HCEC 1CT (cell line): ENCODE measurements at places on chromosomes 6 and 20.
A peak's percentile ranks its signal among the peaks of the same experiment; 100 is the strongest.

DNA sequence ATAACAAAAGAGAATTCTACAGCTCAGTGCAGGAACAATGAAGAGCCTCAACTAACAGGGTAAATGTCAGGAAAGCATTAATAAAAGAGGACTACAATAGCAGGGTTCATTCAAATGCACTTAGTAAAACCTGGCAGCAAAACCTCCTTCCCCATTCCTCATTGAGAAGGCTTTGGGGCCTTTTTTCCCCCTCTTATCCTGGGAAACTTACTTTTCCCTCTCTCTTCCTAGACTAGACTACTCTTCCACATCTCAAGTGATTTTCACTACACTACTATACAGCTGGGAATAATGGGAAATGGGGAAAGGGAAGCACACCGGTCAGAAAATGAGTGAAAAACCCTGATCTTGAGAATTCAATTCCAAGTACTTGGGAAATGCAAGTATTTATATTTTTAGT lies 10.1 kb downstream of the ROMO1 start:
- DNase-seq = no peak

DNA sequence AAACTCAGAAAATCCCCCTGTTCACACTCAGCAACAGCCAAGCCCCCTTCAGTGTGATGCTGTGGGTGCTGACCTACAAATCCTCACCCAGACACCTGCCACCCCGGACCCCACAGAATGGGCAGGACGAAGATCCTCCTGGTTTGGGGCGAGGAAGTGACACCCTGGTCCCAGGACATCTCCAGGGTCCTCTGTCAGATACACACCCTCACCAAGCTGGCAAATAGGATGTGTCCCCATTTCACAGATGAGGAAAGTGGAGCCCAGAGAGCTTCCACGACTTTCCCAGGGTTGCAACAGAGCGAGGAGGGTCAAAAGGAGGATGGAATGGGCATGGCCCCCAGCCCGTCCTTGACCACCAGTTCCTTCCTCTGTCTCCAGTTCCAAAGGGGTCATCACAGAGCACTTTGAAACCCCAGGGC lies 92.0 kb upstream of the AFDN start:
- no peak for DNase-seq

- no peak for DNase-seq
These were observed 78.7 kb downstream of the GMDS start for GRCh38 chr6:2166717-2167116.

GRCh38 chr20:13913572-13913971 lies 76.8 kb downstream of the SEL1L2 start:
- DNase-seq = no peak

DNA sequence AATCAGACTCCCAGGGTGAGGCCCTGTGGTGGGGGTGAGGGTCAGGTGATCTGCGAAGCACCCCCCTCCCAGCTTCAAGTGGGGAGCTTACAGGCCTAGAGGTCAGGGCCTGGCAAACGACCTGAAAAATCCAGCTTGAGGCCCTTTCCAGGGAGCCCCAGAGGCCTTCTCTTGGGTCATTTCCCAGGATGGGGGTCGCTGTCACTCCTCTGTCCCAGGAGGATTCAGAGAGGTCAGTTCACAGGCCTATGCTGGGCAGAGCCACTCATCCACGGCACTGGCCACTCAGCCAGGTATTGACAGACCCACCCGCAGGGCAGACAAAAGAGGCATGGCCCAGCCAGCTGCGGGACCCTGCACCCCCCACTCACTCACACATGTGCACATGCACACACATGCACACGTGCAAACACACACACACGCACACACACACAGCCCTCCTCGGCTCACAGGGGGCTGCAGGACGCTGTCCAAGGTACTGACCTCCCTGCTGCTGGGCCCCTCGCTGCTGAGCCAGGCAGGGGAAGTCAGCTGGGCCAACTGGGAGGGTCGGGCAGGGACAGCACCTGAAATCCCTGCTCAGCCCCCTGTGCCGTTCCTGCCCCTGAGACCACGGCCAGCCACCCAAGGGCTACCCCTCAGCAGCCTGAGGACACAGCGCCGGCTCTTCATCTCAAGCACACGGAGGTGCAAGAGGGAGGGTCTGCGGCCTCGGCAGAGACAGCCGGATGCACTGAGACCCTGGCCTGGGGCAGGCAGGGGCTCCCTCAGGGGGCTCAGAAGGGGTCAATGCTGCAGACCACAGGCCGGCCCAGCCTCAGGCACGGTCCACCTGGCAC lies 113.8 kb downstream of the TAF4 start:
- no peak for DNase-seq

- DNase-seq = no peak
These were observed 44.8 kb downstream of the RIPOR2 start for GRCh38 chr6:24891004-24891403.

DNA sequence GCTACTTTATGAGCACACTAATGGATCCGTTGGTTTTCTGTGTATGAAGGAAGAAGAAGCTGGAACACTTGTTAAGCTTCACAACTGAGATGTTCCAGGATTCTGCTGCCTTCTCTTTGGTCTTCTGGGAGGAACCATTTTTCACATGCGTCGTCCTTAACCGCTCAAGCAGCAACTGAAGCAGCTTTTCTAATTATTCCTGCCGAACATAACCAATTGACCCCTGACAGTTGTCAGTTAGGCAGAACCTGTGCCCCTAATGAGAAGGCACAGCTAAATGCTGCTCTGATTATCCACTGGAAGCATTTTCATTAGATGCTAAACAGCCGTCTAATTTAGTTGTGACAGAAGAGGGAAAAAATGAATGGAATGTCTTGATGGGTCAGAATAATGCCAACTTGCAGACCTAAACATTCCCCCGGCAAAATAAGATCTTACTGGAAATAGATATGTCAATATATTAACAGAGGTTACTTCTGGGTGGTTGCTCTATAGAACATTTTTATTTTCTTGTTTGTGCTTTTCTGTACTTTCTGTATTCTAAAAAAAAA lies 85.0 kb upstream of the SMLR1 start:
- DNase-seq = peak; percentile 11

GRCh38 chr20:62069741-62070216 lies 4.1 kb upstream of the TAF4 start:
- DNase-seq = peak; percentile 84

DNA sequence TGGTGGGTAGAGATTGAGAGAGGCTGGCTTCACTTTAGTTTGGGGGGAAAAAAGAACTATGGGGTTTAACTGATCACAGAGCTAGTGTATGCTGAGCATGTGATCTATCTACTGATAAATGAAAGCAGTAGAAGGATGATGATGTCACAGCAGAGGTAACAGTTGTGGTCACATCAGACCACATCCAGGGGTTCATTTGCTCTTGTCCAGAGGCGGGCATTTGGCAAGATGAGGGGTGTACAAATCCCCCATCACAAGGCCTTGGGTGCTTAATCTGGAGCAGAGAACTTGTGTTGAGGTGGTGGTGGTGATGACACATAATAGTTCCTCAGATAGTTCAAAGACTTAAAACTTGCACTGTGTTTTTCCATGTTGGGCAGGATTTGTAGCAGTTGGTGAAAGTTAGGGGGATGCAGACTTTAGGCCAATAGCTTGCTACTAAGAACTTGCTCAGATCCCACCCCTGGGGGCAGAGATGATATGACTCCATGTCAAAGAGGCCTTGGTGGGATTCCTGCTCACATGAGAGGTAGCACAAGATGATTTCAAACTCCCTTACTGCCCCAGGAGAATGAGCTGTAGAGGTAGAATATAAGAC lies 63.4 kb downstream of the PRDM1 start:
- no peak for DNase-seq

GRCh38 chr20:10707791-10708190 lies 34.0 kb upstream of the JAG1 start:
- no peak for DNase-seq

GRCh38 chr20:48818481-48818987 lies 9.3 kb downstream of the PREX1 start:
- no peak for DNase-seq

DNA sequence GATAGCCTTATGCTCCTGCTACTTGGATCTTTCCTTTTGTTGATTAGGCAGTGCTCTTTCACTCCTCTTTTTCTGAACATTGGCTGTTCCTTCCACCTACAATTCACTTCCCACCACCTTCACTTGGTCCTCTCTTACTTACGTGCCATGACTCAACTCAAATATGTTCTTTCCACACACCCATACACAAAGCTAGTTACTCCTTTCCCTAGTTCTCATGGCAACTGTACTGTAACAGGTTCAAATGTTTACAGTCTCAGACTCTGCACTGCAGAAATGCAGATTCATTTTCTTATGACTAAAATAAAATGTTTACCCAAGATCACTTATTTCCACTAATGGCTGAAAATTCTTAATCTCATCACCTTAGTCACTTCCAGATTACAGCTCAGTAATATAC lies 174.0 kb upstream of the TSHZ2 start:
- DNase-seq = no peak

DNA sequence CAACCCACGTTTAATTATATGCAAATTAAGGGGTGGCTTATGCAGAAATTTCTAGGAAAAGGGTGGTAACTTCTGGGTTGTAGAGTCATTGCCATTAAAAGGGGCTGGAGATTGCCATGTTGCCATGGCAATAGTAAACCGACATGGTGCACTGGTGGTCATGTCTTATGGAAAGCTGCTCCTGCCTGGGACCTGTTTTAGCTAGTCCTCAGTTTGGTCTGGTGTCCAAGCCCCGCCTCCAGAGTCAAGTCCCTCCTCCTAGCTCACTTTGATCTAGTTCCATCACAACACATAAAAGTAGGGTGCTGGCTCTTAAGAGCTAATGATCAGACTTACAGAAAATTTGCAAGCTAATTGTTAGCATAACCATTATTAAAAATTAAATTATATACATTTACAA lies 5.3 kb downstream of the SLC22A2 start:
- no peak for DNase-seq

GRCh38 chr20:49853640-49854039 lies 41.0 kb downstream of the SLC9A8 start:
- DNase-seq = peak; percentile 57

DNA sequence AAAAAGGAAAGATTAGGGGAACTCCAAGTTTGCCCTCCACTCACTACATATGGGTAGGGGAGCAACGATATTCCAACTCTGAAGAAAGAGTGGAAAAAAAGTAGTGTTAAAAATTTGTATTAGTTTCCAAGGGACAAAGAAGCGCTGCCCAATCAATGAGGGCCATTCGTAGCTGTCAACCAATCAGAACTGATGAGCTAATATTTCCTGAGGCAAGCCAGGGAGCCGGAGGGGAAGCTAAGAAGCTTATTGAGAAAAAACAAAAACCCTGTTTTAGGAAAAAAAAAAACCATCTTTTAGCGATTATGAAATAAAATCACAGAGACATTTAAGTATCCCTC lies 59.5 kb downstream of the TRIM38 start:
- DNase-seq = peak; percentile 85

DNA sequence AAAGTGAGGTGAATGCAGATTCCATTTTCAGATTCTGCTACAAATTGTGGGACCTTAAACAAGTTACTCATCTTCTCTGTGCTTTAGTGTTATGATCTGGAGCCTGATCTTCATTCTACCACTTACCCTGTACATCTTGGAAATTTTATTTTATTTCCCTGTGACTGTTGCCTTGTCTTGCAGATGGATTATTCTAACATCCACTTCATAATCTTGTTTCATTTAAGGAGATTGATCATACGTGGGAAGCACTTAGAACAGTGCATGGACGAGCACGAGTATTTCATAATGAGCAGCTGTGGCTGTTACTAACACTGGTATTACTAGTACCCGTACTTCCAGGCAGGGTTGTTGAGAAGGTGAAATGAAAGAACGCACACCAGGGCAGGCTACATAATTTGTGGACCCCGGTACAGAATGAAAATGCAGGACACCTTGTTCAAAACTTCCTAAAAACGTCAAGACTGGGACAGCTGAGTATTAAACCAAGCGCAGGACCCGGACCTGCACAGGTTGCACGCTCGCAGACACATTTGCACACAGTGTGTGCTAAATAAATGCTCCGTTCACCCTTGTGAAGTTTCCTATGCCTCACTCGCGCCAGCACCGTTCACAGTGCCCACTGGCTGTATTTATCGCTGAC lies 535 bp upstream of the CCDC170 start:
- no peak for DNase-seq

DNA sequence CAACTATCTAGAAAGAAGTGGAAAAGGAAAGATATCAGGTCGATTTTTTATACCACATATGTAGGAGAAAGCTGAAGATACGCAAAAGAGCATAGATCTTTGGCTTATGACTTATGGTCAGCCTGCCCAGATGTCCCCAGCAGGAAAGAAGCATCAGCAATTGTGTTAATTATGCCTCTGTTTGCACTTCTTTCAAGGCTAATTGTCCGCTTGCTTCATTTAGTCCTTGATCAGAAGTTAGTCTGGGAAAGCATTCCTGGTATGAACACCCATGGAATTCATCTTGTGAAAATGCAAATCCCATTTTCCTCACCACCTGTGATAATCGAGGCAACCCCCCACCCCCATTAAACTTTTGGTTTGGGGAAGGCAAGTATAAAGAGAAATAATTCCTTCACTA lies 62.8 kb downstream of the ATP9A start:
- DNase-seq = no peak

- no peak for DNase-seq
These were observed 75.8 kb downstream of the UBE3D start for GRCh38 chr6:82989736-82990290.

- DNase-seq = no peak
These were observed 22.5 kb downstream of the SULF2 start for GRCh38 chr20:47762699-47763268.

- DNase-seq = peak; percentile 32
These were observed 216.8 kb upstream of the SGK1 start for GRCh38 chr6:134534708-134535149.

GRCh38 chr20:40427026-40427425 lies 262.0 kb downstream of the MAFB start:
- DNase-seq = no peak

GRCh38 chr6:35014341-35014740 lies 125.3 kb downstream of the ANKS1A start:
- DNase-seq = no peak

DNA sequence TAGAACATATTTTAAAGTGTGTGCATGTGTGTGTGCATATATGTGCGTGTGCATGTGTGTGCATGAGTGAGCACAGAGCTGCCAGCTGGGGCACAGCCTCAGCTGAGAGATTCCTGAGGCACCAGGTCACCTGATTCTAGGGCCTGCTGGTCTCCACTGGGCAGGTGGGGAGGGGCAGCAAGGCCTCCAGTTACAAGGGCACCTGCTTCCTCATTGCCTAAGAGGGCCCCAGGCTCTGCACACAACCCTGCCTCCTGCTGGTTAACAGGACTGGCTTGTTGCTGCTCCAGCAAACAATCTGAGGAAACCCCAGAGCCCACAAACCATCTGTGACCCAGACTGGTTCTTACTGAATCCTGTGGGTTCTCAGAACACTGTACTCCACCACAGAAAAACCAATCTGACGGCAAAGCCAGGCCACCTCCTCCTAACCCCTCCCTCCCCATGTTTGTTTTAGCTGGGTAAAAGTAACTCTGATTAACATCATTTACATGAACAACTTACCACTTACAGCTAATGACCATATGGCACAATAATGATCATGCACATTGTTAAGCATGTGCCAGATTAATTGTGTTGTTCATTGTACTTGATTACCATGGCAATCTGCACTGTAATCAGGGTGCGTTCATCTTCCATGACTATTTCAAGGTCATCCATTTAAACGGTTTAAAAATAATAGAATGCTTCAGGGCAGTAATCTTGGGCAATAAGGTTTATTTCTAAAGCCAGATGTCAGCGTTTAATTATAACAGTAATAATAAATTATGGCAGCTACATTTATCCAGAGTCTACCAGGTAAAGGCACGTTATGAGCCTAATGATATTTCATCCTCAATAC lies 23.1 kb upstream of the UBE2J1 start:
- DNase-seq = no peak
